ENCODE measurements at places on chromosomes 5 and 9.

GRCh38 chr5:41896230-41896629 is 7.9 kb upstream of the RIMOC1 start:
- no peak for DNase-seq

GRCh38 chr5:134026521-134027287 is 21.9 kb upstream of the VDAC1 start:
- DNase-seq, result peak; percentile 82

- DNase-seq, result peak; percentile 17
Measured at GRCh38 chr9:136886610-136887597, 588 bp downstream of the TRAF2 start.

GRCh38 chr9:129322022-129322621 is 144.1 kb upstream of the IER5L start:
- DNase-seq, result no peak

GRCh38 chr9:90499761-90500160 is 142.9 kb downstream of the DIRAS2 start:
- no peak for DNase-seq

- no peak for DNase-seq
Measured at GRCh38 chr5:6342689-6343315, 35.5 kb downstream of the MED10 start.

DNA sequence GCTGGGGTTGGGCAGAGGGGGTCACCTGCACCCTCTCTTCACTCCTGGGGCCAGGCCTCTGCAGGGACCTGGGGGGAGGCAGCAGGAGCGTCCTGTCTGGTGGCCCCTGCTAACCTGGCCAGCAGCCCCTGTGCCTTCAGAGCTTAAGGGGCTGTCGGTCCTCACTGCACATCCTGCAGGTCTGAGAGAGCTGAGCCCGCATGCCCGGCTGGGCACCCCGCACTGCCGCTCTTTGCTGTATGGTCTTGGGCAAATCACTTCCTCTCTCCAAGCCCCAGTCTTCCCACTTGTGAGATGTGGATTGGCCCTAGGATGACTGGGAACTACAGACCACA is 7.9 kb downstream of the FLT4 start:
- DNase-seq, result no peak

DNA sequence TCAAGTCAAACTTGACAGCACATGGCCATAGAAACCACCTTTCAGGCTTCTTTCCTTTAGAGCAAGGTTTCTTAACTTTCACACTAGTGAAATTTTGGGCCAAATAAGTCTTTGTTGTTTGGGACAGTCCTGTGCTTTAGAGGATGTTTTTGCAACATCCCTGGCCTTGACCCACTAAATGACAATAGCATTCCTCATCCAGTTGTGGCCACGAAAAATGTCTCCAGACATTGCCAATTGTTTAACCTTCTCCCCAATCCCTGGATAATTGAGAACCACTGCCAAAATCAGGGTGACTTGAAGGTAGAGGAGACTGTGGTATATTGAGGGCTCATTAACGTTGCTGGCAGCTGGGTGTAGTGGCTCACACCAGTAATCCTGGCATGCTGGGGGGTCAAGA is 72.0 kb downstream of the ALDH1A1 start:
- DNase-seq, result no peak

DNA sequence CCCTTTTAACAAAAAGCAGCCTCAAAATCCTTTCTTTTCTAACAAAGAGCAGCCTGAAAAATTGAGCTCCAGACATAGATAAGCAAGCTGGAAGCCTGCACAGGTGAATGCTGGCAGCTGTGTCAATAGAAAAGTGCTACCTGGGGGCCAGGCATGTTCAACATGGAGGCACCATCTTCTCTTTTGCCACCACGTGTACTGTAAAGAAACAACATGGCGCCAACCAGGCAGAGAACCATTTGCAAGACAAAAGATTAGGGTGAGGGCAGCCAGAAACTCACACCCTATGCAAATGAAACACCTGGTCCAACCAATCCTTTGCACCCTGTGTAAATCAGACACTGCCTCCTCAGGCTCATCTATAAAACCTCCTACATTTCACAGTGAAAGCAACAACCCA is 96.0 kb downstream of the ACTL7B start:
- no peak for DNase-seq

DNA sequence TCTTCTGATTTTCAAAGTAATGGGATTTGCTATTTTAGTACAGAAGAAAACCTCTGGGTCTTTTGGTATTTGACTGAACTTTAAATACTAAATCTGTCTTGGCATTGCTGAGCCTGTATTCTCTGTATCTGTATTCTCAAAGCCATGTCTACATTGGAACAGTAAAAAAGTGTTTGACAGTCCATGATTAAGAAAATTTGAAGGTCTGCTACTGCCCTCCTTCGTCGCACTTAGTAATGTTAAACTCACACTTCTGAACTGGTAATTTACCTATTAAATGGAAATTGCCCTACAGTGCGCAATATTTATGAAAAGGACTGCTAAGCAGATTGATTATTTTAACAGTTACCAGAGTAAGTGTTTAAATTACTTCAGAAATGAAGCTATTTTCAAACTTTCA is 165.7 kb upstream of the SMC2 start:
- DNase-seq, result no peak

Data from Calu3 (cell line).